Cerebellar nuclear complex (tissue), 1 donor: ENCODE measurements at places on chromosomes 11 and 22.

- no peak for DNase-seq
Measured at GRCh38 chr22:38110863-38111852, 674 bp upstream of the BAIAP2L2 start.

DNA sequence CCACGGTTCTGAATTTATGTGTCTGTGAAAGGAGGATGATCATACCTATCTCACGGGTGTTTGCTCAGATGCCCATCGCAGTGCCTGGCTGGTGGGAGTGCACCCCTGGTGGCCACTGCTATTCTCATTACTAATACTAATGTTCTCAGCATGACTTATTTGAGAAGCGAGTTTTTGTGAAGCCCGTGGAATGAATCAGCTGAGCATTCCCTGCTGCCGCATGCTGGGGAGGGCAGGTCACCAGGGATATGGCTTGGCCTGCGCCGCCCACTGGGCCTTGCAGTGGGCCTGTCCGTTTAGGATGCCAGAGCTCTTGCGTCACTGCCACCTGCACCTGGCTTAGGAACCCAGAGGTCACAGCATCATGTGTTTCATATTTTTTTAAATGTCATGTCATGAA, 16.9 kb downstream of the CTTN start:
- no peak for DNase-seq

GRCh38 chr22:47248925-47249324, 486.5 kb downstream of the TBC1D22A start:
- DNase-seq = no peak

- no peak for DNase-seq
Measured at GRCh38 chr11:85774256-85775101, 36.5 kb downstream of the SYTL2 start.

GRCh38 chr22:50268655-50269113, 1.5 kb downstream of the MAPK11 start:
- DNase-seq = no peak

- DNase-seq = no peak
Measured at GRCh38 chr22:23058063-23058462, 12.3 kb upstream of the GNAZ start.

DNA sequence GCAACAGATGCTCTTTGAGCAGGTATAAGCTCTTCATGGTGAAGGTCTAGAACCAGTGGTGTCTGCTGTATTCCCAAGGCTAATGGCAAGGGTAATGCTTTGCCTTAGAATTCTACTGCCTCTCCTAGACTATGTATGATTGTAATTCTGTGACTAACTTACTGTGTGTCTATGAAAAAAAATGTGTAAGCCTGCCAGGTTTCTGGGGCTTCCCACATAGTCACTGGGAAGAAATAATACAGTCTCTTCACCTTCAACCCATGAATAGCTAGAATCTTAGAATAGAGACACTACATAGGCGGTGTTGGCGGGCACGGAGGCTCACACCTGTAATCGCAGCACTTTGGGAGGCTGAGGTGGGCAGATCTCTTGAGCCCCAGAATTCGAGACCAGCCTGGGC, 84.1 kb downstream of the C11orf91 start:
- DNase-seq = no peak

- DNase-seq = no peak
Measured at GRCh38 chr11:1742371-1742770, 8.0 kb downstream of the IFITM10 start.

GRCh38 chr11:112303616-112304015, 43.0 kb upstream of the PLET1 start:
- DNase-seq = no peak

DNA sequence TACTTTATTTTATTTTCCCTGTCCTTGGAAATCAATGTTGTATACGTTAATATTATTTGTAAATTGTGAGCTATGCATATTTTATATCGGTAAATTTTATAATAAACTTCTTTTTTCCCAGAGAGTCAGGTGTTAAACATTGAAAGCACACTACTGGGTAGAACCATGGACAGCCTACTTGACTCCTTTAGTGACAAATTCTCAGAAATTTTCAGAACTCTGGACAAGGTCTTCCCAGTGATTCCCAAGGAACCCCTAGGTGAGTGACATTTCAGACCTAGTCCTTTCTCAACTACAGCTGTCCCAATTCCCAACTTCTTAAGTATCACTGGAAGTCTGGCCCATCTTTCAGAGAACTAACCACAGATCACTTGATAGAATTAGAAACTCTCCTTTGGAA, 107.2 kb downstream of the RCN1 start:
- no peak for DNase-seq

- no peak for DNase-seq
Measured at GRCh38 chr11:83976086-83976485, 689.9 kb upstream of the CCDC90B start.

DNA sequence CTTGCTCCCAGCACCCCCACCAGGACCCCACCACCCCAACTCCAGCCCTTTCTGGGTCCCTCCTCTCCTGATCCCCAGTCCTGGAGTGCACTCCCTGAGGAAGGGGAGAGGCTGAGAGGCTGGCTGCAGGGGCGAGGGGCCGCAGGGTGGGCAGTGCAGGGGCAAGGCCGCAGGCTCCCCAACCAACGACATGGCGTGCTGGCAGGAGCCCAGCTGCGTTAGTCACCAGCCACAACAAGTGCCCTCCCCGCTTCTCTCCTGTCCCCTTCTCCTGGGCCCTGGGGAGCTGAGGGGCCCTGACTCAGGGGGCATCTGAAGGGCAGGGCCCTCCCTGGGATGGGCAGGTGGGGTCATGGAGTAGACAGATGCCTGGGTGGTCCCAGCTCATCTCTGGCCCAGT, 2.3 kb downstream of the CABP7 start:
- DNase-seq = no peak
